ENCODE measurements at places on chromosomes 11 and 22. TPM values are rescaled to one million over a fixed set of nuclear protein-coding genes. Genes with fewer than 3 reads are reported as not detected.

- peak; percentile 14 for DNase-seq
These were observed 672 bp downstream of the RTL6 start for GRCh38 chr22:44497218-44497904.

DNA sequence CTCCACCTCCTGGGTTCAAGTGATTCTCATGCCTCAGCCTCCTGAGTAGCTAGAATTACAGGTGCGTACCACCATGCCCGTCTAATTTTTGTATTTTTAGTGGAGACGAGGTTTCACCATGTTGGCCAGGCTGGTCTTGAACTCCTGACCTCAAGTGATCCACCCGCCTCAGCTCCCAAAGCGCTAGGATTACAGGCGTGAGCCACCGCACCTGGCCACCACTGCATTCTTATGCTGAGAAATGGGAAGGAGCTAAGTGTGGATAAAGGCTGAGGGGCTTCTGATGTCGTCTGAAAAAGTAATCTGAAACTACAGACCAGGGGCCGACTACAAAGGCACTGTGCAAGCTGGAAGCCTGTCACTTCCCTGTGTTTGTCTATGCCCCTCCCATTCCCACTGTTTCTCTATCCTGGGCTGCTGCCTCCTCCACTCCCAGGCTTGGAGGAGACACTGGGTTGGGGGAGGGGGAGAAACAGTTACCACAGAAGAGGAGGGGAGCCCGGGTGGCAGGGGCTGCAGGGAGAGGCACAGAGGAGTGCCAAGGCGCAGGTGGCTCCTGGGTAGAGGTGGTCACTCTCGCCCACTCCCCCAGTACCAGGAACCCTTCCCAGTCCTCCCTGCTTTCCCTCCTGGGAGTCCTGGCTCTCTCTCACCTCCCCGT, 2.9 kb upstream of the MTA2 start:
- no peak for DNase-seq

The SCUBE1 gene
- total RNA-seq = 0.65 TPM

The CCDC116 gene
- not detected for total RNA-seq

GRCh38 chr11:94271885-94272372, 32.5 kb upstream of the IZUMO1R start:
- DNase-seq = no peak

The OR52N1 gene
- total RNA-seq = not detected

DNA sequence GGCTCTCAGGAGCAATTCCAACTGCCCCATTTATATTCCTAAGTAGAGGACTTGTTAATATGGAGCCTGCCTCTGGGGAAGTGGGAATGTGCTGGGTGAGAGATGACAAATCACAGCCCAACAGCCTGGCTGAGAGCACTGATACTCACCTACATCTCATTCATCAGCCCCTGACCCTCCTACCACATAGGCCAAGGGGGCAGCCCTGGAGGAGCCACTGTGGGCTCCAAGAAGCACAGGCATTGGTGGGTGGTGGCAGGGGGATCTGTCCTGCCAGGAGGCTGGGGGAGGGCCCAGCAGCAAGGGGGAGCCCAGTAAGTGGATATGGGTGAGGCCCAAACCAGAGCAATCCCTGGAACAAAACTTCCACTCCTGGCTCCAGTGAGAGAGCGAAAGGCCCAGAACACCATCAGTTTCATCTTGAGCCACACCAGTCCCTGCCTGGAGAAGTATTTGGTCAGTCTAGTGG, 79.7 kb downstream of the BUD13 start:
- DNase-seq = no peak

- DNase-seq = no peak
These were observed 200.3 kb downstream of the C11orf91 start for GRCh38 chr11:33500332-33500731.

DNA sequence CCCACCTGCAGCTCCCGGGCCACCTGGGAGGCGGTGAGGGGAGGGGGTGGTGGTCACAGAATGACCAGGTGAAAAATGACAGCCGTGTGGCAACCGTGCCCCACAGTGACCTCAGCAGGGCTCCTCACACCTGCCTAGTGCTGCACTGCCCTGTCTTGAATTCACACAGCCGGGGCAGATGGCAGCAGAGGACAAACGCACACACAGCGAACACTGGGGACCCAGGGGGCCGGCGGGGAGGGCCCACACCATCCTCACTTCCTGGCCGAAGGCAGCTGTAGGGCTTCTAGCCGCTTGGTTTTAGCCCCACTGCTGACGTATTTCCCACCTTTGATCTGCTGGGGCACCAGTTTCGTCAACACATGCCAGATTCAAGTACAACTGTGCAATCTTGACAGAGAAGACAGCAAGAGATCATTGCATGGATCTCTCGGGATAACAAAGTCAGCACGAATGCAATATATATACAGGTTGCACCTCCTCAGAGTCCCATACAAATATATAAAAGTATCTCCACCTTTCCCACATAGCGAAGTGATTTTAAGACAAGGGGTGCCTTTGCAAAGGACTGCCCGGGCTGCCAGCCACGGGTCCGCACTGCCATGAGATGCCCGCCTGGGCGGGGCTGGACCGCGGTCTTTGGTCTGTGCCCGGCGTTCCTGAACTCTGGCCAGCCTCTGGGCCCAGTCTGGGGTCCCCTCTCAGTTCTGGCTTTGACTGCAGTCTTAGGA, 26.9 kb downstream of the TRMU start:
- no peak for DNase-seq

The SPON1 gene
- under 0.01 TPM for total RNA-seq

DNA sequence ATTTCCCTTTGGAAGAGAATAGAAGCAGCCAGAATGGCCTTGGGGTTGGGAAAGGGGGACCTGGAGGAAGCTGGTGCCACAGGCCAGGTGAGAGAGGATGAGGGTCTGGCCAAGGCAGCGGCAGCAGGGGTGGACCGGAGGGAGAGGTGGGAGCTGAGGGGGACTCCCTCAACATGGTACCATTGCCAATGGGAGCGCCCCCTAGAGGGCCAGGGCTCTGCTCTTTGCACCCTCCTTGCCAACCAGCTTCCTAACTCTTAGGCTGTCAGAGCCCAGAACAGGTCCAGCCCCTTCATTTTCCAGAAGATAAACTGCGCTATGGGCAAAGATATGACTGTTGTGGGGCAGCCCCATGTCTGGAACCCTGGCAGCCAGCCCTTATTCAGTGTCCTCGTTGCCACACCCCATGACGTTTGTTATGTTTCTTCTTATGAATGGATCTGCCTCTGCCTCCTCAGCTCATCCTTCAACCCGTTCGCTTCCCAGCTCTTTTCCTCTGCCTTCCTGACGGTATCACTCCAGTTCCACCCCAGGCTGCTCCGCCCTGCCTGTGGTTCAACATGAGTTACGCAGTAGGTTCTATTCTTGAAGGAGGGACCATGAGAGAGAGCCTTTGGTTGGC, 185.2 kb downstream of the GRIK4 start:
- no peak for DNase-seq

The SLC22A8 gene
- total RNA-seq = not detected

The INSC gene
- not detected for total RNA-seq

DNA sequence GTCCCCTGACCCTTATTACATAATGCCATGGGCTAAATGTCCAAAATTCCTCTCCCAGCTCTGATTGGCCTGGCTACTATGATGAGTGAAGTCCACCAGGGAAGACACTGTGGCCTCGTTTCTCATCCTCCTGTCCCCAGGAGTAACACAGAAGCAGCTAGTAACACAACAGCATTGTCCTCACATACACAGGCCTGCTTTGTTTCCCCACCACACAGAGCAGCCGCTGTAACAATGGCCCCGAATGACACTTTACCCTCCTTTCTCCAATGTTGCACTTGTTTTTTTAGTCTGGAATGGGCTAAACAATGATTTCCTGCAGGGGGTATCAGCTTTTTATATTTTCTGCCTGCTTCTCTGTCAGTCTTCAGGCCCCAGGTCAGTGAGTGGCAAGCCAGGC, at the start of gene PRR5L:
Gene PRR5L, plus strand, starts transcription at position 363 of the 400 bp plus-strand sequence. CDS start 104,834 bp downstream, outside the sequence.
- DNase-seq = no peak

- DNase-seq = no peak
These were observed 458.5 kb downstream of the BRD1 start for GRCh38 chr22:49368976-49369725.

- no peak for DNase-seq
These were observed 282.8 kb downstream of the MN1 start for GRCh38 chr22:27518531-27519340.

DNA sequence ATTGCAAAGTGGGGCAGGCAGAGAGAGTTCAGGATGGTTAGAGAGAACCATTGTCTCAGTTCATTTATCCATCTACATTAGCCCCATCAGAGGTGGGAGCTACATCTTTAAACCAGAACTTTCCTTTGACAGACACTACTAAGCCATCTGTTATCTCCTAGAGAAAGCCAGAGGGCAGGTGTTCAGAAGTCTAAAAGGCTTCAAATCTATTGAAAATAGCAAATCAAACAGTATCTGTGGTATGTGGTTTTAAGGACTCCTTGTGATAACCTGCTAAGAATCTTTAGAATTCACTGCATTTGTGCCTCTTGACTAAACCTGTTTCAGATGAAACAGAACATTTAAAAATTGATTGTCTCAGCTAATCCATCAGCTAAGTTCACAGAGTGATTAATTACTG, 43.9 kb upstream of the PARVG start:
- DNase-seq = no peak

- no peak for DNase-seq
These were observed 48.8 kb upstream of the CARS1 start for GRCh38 chr11:3105791-3106735.

The TYR gene
- total RNA-seq = not detected
